ENCODE measurements at places on chromosomes 1 and 21.

GRCh38 chr1:151128800-151129199 lies 17.6 kb downstream of the SEMA6C start:
- no peak for DNase-seq

- DNase-seq, result no peak
These were observed 681 bp downstream of the B4GALT2 start for GRCh38 chr1:43979528-43980254.

DNA sequence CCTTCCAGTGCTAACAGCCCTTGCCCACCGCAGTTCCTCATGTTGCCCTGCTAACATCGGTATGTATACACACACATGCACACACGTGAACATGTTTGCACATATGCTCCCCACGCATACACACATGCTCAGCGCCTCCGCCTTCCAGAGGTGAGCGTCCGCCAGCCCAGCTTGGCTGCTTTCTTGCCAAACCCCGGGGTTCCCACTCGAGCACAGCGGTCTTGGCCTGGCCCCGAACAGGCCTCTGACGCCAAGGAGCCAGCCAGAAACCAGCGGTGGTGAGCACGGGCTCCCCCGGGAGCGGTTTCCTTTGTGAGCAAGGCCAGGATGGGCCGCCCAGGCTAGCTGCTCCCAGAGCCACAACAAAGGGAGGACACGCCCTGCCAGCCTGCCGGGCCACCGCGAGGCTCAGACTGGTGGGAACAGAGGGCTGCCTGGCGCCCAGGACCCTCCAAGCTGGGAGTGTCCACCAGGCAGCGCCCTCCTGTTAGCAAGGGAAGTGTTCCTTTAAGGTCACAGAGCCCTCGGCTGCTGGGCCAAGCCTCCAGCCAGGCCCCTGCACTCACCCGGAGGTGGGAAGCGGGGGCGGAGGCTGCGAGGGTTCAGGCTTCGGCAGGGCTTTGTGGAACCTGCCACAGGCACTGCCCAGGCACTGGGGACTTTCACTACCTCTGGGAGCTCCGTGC lies 65.4 kb downstream of the ALPL start:
- no peak for DNase-seq

GRCh38 chr1:8086055-8086454 lies 59.9 kb upstream of the ERRFI1 start:
- DNase-seq, result no peak

GRCh38 chr1:237527761-237528160 lies 363.0 kb downstream of the ZP4 start:
- DNase-seq, result no peak

DNA sequence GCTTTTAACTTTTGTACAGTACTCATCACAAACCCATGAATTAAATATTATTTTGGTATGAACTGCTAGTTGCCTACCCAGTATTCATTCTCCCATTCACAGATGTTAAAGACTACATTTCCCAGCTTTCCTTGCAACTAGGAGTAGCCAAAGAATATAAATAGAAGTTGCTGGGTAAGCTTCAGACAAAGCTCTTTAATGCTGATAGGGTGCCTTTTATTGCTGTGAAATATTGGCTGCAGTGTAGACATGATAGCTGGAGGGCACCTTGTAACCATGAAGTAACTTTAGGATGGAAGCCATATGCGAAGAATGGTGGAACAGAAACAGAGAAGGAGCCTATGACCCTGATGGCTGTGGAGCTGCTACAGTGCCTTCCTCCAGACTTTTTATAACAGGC lies 16.7 kb downstream of the JUN start:
- no peak for DNase-seq

GRCh38 chr1:30740251-30741238 lies 17.0 kb downstream of the LAPTM5 start:
- no peak for DNase-seq

DNA sequence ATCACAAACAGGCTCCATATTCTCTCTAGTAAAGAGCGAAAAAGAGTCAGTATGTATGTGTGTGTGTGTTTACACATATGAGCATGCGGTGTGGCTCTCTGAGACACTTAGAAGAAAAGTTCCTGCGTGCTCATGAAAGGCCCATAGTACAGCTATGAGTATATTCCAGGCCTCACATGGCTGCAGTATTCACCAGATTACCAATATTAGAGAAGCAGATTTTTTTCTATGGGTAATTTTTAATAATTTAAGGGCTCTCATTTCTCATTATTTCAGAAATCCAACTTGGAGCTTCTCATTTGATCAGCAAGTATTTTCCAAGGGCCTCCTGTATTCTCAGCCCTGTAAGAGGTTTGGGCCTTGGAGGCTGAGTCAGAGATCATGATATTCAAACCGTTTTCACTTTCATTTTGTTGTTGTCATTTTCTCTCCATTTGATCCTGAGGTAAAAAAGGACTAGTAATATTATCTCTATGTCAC lies 232.9 kb upstream of the SGIP1 start:
- DNase-seq, result no peak

All from stimulated activated CD8-positive, alpha-beta memory T cell treated with anti-CD3 and anti-CD28 coated beads, Interleukin-15, amount 100 ng/mL, for 1 hour (primary cell).